ENCODE measurements at places on chromosomes 5 and 9.
A peak's percentile ranks its signal among the peaks of the same experiment; 100 is the strongest.

GRCh38 chr5:95857185-95857945 is 34.8 kb upstream of the GLRX start:
- peak; percentile 81 for DNase-seq

- no peak for DNase-seq
These were observed 199.4 kb downstream of the ESM1 start for GRCh38 chr5:54785729-54786591.

DNA sequence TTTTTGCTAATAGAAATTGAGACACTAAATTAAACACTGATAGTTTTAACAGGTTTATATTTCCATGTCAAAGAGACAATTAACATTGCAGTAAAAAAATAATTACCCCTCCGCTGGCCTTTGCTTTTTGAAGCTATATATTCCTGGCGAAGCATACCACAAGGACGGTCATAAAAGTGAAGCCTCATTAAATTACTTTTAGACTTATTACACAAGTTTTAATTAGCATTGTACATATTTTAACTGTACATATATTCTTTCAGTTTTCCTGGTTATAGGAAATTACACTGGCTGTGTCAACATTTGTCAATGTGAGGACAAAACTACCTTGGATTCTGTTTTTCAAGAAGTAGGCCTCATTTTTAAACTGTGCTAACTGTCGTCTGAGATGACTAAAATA is 1.2 kb downstream of the CDKN2A start:
- DNase-seq: no peak

DNA sequence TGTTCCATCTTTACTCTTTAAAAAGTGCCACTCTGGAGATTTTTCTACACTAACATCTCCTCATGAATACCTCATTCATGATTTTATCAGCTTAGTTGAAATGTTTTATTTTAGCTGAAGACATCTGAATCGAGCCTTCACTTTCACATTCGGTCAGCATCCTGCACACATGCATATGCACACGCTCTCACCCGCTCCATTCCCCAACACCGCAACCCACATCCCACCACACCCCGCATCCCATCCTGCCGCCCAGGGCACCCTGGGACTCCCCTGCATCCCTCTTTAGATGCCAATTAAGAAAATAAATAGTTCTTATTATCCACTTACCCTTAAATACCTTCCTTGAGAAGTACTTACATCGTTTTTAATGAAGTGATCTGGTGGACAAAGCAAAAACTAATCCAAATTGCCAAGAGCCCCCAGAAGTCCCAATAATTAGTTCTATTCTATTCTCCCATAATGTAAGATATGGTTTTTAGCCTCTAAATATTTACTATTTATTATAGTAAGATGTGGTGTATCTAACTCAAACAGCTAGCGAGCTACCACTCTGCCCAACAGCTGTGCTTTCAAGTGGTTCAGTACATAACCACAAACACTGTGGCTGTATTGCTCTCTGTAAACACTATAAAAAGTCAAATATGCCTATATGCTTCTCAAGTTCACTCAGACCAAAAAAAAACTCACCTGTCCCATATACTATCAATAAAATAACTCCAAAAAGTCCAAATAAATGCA is 38.2 kb downstream of the GZMK start:
- DNase-seq: no peak

GRCh38 chr5:97363577-97363976 is 180.5 kb upstream of the RIOK2 start:
- no peak for DNase-seq

- no peak for DNase-seq
These were observed 26.4 kb downstream of the RGS7BP start for GRCh38 chr5:64532212-64532611.

DNA sequence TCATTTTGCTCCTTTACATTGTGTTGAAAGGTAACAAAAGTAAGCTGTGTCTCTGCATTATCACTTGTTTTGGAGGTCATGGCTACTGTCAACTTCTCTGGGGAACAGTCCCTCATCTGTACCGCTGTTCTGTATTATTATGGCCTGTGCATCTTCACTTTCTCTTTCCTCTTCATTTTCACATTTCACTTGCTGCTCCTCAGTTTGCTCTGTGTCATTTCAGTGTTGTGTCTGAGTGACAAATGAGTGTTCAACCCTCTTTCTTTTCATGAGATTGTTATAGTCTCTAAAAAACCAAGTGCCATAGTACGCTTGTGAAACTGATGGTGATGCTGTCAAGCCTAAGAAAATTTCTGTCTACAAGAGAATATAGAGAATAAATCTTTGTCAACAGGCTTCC is 122.0 kb upstream of the FER start:
- no peak for DNase-seq

DNA sequence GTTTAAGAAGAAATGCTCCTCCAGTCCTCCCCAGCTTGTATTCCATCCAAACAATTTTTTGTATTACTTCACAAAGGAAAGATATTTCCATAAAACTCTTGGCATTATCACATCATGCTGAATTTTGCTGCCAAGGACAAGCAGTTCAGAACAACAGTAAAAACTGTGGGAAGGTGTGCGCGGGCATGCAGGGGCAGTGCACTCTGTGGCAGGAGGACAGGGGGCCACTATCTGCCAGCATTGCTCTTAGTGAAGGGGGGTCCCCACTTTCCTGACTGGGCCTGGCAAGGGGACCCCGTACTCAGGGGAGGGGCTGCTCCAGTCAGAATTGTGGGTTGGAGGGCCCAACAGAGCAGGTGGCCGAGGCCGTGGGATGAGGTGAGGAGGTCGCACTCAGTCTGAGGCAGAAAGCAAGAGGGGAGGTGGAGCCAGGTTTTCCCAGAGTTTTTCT is 32.8 kb downstream of the ANGPTL2 start:
- DNase-seq: no peak

DNA sequence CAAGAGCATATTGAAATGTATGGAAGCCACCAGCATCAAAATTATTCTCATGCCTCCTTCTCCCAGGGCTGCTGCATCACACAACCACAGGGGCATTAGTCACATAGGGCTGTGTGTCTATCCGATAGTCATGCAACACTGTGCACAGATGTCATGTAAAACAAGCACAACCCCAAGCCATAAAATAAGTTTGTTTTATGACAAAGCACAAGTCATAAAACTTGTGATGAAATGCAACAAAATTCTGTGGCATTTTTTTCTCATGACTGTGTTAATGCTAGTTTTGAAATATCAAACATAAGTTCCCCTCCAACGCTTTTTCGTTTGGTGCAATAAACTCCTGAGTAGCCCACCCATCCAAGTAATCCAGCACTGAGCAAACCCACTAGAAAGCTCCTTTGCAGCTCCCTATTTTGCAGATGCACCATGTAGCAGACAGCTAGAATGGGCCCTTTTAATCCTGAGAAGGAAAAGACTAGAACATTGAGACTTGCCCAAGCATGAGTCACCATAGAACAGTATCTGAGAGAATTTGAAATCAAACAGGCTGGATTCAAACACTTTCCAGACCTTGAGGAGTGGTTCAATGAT is 93.3 kb upstream of the ZNF366 start:
- peak; percentile 78 for DNase-seq

DNA sequence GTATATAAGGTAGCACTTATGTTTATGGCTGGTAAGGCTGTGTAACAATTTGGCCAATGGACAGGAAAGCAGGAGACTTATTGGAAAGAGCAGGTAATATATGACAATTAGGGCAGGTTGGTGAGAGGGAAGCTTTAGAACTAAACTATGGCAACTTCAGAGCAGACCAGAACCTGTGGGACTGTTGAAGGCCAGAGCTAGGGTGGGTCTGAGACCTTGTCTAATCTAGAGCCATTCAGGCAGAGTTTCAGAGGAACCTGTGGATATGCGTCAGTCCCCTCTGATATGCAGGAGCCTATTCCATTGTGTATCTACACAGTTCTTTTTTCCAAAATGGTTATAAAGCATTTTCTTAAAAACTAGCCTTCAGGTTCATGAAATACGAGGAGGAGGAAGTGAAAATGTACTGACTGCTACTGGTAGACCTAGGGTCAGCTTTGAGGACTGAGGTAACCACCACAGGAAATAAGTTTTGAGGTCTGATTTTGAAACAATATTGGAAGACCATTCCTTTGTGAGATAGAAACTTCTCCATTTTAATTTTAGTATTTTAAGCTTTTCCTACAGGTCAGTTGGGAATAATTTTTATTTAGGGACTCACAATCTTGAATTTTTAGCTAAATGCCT is 37.6 kb downstream of the ELL2 start:
- no peak for DNase-seq

DNA sequence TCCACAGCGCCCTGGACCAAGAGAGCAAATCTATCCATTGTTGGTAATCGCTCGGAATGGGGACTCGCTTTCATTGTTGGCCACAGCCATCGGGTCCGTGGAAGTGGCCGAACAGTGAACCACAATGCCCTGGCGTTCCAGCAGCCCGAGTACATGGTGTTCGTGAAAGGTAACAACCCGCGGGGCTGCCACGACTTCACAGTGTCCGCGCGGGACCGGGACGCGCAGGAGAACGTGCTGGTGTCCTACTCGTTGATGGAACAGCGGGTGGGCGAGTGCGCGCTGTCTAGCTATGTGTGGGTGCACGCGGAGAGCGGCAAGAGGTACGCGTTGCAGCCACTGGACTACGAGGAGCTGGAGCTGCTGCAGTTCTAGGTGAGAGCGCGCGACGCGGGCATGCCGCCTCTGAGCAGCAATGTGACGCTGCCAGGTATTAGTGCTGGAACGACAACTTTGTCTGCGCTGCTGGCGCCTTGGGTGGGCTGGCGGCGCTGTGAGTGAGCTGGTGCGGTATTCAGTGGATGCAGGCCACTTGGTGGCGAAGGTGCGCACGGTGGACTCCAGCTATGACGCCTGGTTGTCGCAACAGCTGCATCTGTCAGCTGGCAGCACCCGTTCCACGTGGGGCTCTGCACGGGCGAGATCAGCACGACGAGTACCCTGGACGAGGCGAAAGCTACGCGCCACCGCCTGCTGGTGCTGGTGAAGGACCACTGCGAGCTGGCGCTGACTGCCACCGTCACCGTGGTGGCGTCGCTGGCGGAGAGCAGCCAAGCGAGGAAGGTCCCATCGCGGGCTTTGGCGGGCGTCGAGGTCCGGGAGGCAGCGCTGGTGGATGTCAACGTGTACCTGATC is 6.1 kb upstream of the PCDHA11 start:
- no peak for DNase-seq

DNA sequence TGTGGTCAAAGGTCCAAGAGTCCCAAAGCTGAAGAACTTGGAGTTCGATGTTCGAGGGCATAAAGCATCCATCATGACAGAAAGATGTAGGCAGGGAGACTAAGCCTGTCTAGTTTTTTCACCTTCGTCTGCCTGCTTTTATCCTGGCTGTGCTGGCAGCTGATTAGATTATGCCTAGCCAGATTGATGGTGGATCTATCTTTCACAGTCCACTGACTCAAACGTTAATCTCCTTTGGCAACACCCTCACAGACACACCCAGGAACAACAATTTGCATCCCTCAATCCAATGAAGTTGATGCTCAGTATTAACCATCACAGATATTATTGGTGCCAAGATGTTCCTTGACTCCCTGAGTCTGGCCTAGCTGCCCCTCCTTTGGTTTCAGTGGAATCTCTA is 530.8 kb upstream of the CLINT1 start:
- no peak for DNase-seq

DNA sequence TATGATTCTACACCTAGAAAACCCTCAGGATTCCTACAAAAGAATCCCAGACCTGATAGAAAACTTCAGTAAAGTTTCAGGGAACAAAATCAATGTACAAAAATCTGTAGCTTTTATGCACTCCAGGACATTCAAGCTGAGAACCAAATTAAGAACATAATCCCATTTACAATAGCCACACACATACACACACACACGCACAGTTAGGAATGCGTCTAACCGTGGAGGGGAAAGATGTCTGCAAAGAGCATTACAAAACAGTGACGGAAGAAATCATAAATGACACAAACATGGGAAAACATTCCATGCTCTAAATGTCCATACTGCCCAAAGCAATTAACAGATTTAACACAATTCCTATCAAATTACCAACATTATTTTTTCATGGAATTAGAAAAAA is 51.4 kb upstream of the CAST start:
- DNase-seq: no peak

GRCh38 chr9:133505186-133505830 is 19.5 kb downstream of the MYMK start:
- DNase-seq: no peak

- DNase-seq: no peak
These were observed 57.4 kb upstream of the JAK2 start for GRCh38 chr9:4927701-4928100.

- no peak for DNase-seq
These were observed 65.3 kb downstream of the CDC14B start for GRCh38 chr9:96554326-96554725.

DNA sequence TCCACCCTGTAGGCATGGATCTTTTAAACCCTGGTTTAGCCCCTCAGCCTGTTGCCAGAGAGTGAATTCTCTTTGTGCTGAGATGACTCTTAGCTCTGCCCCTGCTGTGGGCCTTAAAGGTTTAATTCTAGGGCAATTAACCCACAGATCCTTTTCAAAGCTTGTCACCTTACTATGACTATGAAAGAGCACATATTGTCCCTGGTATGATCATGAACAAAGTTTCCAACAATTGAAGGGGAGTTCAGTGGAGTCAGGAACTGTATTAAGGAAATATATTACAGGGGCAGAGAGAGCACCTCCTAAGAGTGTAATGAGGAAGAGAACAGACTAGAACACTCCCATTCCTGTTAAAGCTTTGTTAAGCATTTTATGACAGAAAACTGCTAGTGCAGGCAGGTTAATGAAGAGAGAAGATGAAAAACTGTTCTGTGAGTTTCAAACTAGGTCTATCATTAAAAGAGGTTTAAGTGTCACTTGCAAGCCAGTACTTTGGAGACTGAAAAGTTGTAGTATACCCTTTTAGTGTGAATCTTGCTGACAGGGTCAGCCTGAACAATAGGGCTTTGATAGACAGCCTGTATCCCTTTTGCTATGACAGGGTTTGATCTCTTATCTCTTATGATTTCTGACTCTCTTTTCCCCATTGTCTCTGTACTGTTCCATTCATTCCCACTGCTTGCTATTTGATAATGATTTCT is 104.2 kb upstream of the ELL2 start:
- DNase-seq: no peak

DNA sequence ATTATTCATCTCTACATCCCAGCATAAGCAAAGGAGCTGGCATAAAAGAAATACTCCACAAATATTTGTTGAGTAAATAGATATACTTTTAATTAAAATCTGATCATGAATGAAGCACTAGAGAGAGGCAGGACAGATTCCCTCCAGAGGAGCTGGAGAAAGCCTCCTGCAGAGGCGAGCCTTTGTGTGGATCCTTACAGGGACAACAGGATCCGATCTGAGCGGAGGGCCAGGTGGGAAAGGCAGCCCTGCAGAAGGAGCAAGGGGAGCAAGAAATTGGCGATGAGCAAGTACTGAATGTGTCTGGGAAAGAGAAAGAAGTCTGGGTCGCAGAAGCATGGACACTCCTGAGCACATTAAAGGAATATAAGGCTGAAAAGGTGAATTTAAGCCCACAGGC is 69.4 kb downstream of the EBF1 start:
- no peak for DNase-seq

- DNase-seq: peak; percentile 49
These were observed 31.2 kb downstream of the FGF18 start for GRCh38 chr5:171450423-171451331.

Data from HFF-Myc (cell line).